ENCODE measurements at places on chromosomes 12 and 14.

DNA sequence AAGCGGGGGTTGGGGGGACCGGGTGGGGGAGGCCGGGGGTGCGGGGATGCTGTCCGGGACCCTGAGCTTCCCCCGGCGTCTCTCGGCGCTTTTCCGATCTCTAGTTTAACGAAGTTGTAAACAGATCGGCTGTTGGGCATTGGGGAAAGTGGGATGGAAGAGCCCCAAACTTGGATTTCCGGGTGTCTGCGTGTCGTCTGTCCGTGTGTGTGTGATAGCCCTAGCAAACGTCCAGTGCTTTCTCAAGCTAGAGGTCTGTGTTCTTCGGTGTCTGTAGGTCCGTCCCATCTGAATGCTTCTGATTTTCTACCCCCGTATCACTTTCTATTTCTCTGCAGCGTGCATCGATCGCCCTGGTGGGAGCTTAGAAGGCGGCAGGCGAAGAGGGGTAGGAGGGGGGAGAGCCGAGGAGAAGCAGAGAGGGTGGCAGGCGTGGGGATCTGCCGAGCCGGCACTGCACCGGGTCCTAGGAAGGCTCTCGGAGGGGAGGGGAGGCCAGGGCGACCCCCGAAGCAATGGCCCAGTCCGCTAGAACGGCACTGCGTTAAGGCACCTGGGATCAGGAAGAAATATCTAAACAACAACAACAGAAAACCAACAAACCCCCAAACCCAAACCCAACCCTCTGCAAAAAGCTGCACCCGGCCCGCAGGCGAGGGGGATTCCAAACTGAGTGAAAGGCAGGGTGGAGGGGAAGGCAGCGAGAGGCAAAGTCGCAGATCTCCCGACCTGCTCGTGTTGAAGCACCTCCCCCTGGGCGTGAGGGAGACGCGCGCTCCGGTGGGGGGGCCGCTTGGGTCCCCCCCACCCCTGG lies 1.0 kb downstream of the KCNA1 start:
- DNase-seq: no peak

GRCh38 chr12:116513944-116514343 lies 45.2 kb upstream of the MAP1LC3B2 start:
- DNase-seq: no peak

DNA sequence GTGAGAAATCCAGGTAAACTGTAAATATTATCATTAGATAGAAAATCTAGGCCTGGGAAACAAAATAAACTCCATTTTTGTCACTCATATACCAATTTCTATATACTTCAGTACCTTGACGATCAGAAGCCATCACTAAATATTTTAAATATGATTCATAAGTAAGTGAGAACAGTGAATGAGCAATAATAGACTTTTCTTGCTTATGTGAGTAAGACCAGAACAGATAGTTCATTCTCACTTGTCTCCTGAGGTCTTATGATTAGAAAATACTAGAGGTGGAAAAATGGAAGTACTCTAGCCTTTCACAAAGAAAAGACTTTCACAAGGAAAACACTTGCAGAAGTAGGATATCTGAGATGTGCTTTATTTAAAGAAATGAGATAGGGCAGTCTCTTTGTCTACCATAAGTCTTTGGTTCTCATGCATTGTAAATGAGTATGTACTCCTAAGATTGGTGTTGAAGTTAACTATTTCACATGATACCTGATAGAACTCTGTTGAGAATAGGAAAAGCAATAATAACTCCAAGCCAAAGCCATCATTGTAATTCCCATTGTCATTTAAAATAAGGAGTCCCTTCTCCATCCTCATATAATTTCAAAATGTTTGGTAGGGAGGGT lies 10.1 kb upstream of the SMCO3 start:
- no peak for DNase-seq

- no peak for DNase-seq
Observed at GRCh38 chr12:44159862-44160261, 324.0 kb downstream of the TMEM117 start.

- DNase-seq: no peak
Observed at GRCh38 chr12:45803111-45803510, 73.6 kb downstream of the ARID2 start.

DNA sequence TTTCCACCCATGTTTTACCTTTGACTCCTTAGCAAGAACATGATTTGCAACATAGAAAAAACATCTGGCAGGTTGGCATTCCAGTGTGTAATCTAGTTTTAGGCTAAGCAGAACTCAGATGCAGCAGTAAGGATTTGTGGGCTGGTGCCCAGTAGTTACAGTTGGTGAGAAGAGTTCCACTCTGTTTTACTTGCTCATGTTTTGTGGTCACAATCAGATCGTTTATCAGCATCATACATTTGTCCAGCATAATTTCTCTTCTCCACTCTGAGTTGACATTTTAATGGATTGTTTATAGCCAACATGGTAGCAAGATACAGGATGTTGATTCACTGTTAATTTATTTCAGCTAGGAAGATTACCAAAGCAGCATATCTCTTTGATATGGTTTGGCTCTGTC lies 120.0 kb downstream of the PDE6H start:
- DNase-seq: no peak

DNA sequence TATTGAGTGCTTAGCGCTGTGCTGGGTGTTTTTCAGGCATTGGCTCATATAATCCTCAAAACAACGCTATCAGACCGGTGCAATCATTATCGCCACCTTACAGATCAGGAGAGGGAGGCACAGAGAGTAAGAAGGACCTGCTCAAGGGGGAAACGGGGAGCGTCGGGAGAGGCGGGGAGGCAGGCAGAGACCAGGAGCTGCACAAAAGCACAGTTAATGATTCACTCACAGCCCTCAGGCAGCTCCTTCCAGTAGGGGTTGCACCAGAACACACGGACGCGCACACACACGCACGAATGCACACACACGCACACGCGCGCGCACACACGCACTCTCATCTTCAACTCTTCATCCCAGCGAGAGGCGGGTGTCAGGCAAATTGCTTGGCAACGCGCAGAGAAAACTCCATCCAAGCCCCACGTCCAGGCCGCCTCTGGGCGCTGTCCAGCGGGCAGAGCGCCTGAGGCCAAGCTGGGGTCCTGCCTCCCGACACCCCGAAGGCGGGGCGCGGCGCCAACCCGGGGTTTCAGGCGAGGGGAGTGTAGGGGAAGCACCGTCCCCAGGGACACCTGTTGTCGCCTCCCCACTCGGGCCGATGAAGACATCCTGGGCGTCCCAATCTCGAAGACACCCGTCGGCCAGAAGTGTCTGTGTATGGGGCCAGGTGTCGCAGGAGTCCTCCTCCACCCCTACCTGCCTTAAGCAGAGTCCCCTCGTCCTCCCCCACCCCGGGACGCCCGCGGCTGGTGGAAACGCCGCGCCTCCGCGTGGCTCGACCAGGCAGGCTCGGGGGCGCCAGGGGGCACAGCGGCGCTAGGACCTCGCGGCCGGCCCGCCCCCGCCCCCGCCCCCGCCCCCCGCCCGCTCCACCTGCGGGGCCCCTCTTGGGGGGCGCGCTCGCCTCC lies 35.5 kb upstream of the STON2 start:
- no peak for DNase-seq

DNA sequence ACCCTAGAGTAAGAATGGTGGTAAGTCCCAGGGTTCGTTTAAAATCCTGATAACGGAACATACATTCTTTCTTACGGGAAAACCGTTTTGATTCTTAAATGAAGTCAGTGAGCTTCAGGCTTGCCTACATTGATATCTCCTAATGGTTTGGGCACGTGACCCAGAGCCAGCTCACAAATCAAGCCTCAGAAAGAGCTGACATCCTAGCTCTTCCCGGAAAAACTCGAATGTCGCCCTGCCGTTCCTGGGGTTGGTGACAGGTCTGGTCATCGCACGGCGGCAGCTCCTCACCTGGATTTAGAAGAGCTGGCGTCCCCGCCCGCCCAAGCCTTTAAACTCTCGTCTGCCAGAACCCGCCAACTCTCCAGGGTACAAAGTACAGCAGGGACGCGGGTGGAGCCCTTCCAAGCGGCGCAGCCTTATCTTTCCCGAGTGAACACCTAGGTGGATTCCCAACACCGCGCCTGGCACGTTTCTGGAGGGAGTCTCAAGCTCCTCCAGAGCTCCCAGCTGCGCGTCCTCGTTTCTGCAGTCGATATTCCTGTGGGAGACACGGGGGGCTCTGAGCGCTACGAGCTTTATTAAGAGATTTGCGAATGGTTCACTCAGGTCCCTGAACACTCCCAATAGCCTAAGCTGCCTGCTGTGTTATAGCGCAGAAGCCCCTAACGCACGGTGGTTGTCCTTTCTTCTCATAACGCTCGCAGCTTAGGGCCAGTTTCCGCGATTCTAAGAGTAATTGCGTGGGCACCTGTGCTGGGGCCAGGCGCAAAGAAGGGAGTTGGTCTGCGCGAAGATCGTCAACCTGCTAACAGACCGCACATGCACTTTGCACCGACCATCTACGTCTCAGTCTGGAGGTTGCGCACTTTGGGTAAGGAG lies at the start of gene SSTR1:
Gene SSTR1, plus strand, starts transcription at position 169 of the 882 bp plus-strand sequence. CDS start 1,486 bp downstream, outside the sequence.
- DNase-seq: no peak

DNA sequence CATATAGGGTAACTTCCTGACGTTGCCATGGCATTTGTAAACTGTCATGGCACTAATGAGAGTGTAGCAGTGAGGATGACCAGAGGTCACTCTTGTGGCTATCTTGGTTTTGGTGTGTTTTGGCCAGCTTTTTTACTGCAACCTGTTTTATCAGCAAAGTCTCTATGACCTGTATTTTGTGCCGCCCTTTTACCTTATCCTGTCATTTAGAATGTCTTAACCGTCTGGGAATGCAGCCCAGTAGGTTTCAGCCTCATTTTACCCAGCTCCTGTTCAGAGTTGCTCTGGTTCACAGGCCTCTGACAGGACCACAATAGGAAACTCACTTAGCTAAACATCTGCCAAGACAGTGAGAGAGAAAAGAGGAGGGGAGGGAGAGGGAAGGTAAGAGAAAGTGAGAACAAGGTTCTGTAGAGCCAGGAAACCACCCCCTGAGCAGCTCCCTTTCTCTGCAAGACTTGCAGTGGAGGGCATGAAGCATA lies 64.8 kb upstream of the PLEKHG3 start:
- DNase-seq: no peak

Measured in NCI-H2029 (cell line).